Left forelimb (tissue), 1 donor: ENCODE measurements at places on chromosomes 13 and 19.

- DNase-seq, result no peak
Observed at GRCh38 chr13:99296398-99296797, 10.8 kb downstream of the GPR183 start.

DNA sequence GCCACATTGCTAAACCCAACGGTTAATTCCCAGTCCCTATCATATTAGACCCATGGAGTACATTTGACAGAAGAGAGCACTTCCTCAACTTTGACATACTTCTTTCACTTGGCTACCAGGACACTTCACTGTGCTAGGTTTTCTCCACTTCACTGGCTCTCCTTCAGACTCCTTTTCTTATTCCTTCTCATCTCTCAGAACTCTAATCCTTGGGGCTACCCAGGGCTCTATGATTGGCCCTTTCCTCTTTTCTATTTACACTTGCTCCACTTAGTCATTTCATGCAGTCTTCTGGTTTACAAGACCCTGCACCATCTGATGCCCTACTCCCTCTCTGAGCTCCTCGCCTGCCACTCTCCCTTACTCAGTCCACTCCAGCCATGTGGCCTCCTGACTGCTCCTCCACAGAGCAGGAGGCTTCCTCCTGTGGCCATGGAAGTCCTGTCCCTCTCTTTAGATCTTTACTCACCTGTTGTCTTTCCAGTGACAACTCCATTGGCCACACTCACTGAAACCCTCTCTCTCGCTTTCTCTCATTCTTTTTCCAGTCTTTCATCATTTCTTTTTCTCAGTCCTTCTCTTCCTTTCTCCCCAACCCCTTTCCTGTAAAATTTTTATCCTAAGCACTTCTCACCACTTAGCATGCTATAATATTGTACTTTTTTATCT, 90.4 kb downstream of the TBC1D4 start:
- no peak for DNase-seq

DNA sequence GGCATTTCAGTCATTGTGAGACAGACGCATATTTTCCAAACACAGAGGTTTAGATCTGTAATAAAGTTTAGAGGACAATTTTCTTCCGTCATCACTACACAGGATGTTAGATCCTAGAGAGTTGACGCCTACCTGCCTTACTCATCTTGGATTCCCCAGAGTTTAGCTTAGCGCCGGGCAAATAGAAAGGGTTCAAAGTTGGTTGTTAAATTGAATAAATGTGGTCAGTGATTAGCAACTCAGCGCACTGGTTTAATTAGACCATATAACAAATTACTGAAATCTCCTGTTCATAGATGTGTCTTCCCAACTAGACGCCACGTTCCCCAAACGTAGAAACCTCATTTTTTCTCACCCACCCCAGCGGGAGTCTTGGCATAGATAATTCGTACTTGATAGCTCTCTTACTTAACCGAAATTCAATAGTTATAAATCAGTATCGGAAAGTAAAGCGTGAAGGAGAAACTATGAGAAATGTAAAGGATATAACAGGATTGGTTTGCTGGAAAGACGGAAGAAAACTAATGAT, 726 bp upstream of the UFM1 start:
- DNase-seq, result no peak

DNA sequence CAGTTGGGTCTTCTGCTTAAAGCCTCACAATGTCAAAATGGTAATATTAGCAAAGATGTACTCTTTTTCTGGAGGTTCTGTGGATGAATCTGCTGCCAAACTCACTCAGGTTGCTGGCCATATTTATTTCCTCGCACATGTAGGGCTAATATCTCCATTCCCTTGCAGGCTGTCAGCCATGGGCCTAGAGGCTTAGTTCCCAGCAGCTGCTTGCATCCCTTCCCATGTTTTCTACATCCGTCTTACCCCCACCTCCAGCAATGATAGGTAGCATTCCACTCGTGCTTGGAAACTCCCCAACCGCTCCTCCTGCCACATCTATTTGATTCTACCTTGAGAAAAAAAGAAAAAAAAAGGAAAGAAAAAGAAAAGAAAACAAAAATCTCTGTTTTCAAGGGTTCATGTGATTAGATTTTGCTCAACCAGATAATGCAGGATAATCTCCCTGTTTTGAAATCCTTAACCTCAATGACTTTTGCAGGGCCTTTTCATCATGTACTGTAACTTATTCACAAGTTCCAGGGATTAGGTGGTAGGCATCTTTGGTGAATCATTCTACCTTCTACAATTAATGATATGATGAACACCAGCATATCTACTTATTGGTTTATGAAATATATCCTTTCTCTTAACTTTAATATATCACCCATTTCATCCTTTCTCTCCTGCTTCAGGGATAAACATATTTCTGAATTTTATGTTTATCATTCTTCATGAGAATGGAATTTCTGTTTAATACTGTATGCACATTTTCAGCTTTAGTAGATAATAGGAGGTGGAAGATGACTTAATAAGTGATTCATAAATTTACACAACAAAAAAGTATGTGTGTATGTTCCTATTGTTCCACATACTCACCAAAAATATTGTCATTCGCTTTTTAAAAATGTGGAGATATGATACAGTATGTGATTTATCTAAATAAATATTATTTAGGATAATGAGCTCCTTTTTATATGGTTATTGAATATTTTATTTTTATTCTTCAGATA, 931.9 kb downstream of the SLITRK5 start:
- no peak for DNase-seq

DNA sequence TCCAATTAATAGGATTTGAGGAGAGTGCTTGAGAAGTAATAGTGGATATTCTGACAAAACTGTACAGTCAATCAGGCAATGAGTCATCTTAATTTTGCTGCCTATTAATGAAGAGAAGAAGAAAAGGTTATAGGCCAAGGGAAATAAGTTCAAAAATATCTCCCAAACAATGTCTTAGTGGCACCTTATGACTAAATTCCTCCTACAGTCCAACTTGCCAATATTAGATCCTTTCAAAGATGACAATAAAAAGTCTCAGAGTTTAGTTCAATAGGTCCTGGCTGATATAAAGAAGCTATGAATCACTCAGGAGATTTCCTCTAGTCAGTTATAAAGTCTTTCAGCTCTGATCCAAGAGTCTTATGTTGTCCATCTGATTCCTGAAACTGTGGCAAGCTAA, 27.9 kb downstream of the UGGT2 start:
- no peak for DNase-seq

DNA sequence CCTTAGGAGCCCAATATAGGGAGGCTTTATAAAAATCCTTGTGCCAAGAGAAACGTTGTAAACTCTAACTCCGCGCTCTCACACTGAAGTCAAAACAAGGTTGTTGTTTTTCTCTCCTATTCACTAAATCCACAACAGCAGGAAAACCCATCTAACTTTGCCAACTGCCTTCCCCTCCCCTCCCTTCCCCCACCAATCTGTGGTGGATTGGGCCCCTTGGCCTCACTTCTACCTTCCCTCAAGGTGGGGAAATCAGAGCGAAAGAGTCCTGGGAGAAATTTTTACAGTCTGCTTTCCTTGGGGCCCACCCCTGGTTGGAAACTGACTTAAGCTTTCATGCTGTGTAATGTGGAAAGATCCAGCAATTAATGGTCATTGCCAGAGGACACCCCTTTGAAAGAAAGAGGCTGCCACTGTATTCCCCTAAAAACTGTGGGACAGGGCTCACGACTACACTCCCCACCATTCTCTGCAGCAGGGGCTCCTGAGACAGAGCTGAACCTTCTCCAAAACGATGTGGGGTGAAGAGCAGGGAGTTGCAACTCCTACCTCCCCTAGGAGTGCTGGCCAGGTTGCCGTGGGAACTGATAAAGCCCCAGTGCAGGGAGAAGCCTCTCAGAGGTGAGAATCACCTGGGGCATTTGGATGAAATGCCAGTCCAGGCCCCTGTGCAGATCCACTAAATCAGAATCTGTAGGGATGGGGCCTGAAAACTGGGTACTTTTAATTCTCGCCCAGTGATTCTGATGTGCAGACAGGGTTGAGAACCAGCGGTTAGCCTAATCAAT, 1.1 kb downstream of the DHRS12 start:
- DNase-seq, result no peak

DNA sequence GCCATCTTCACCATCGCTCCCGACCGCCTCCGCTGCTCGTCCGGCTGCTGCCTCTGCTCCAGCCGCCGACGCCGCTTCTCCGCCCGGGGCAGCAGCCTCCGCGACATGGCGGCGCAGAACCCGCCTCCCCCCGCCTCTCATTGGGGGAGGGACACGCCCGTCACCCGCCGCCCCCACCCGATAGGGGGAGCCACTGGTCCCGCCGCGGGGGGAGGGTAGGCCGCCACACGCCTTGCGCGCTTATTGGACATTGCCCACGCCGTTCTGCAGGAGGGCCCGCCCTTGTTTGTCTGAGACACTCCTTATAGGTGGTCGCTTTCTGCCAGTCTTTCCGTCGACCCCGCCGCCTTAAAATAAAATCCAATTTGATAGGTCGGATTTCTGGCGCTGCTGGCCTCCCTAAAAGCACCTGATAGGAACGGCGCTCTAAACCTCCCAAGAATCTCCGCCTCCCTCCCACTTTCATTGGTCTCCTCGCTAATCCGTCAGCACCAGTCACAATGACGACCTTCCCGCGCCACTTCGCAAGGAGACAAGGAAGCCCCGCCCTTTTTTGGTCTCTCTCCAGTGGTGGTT, at the start of gene HNRNPL:
Gene HNRNPL, minus strand, starts transcription at position 127 of the 576 bp plus-strand sequence. Its CDS starts 20 bp downstream, at position 107.
- peak; percentile 100 for DNase-seq

GRCh38 chr13:86554066-86554465, 754.8 kb upstream of the SLITRK6 start:
- no peak for DNase-seq

DNA sequence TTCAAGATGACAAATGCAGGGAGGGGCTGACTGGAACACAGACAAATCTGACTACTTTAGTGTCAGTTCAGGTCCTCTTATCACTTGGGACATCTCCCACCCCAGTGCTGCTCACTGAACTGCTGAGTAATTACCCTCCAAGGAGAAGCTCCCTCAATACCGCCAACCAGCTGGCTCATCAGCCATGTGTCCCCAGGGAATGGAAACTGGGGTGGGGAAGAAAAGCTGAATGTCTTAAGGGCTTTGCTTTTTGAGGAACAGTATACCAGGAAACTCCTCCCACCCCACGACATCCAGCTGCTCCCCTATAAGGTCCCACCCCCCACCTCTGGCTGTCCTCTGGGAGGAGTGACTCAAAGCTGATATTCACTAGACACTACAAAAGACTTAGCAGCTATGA, 2.0 kb downstream of the ZNF823 start:
- no peak for DNase-seq

- no peak for DNase-seq
Observed at GRCh38 chr13:113238536-113238935, 29.1 kb downstream of the CUL4A start.

GRCh38 chr19:15268192-15268927, 36.1 kb upstream of the EPHX3 start:
- DNase-seq, result no peak

- DNase-seq, result no peak
Observed at GRCh38 chr19:1763648-1764639, 10.6 kb downstream of the ONECUT3 start.

- DNase-seq, result no peak
Observed at GRCh38 chr13:101262306-101262705, 154.0 kb downstream of the NALCN start.

DNA sequence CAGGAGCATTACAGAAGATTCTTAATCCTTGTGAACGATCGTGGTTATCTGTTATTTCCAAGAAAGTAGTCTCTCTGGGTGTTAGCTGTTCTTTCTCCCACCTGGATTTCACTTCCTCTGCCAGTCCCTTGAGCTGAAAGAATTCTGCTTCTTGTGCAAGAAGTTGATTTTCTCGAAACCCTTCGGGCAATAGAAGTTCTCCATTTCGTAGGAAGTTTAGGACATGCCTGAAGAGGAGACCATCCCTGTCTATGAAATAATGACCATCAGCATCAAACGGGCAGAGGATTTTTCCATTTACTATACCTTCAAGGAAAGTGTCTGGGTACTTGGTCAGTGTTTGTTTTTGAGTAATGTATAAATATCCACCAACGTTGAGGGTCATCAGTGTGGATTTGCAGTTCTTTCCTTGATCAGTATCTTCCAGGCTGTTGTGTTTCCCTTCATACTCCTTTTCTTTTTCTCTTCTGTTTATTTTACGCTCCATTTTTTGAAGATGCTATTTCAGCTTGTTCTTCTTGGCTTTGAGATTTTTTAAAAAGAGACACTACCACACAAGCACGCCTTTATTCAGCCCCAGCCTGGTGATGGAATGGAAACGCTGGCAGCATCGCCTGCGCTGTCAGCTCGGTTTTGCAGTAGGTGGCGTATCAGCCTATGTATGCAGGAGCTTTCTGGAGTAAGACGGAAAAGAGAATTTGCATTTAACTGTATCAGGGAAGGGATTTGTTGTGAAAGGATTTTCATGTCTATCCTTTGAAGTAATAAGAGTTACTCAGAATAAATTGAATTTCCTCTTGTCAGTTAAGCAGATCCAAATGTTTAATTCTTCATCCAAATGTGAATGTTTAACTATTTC, 6.5 kb downstream of the KCTD4 start:
- DNase-seq, result peak; percentile 72

DNA sequence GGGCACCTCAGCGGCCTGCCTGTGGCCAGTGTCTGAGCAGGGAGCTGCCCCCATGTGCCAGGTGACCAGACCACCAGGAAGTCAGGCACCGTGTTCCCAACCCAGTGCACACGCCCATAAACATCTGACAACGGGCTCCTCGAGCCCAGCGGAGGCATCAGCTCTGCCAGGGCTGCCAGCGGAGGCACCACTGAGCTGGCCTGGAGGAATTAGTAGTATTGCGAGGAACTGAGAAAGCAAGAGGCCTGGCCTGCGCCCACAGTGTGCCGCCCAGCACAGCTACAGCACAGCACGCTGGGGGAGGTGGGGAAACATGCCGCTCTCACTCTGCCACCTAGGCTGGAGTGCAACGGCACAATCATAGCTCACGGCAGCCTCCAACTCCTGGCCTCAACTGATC, 44.6 kb downstream of the ANKRD27 start:
- DNase-seq, result no peak

DNA sequence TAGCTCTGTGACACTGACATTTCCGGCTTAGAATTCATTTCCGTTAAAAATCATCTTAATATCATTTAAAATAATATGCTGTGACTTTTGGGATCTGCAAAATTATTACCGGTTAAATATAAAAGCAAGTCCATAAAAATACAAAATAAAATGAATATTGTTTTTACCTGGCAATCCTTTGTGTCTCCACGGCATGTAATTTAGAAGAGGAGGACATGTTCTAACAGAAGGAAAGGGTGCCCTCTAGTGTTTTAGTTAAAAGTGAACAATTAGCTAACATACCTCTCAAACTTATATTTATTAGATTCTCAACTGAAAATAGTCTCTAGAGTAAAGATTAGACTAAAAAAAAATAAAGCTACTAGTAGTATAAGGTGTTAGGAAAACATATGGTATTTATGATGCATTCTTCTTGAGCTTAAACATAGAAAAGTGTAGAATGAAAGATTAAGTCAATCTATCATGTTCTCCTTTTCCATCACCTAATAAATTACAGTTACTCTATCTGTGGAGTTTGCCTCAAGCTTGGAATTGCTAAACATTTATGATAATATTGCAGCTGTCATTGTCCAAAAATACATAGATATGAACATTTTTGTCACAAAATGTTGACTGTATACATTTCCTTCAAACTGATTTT, 676.7 kb upstream of the SPRY2 start:
- no peak for DNase-seq

DNA sequence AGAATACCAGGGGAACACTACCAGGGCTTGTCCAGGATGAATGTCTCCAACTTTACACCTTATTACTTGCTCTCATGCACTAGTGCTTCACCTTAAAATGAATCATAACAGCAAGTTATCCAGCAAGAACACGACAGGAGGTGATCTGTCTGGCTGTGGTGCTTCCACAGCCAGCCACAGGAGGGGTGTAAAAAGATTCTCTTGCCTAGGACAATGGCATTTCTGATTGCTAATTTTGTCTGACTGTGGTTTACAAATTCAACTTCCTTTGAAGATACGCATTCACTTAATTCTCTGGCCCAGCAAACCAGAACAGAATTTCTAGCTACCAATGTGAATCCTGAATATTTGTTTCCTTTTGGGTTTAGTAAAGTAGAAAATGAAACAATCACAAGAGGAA, 23.1 kb upstream of the COG3 start:
- no peak for DNase-seq
